ENCODE measurements at places on chromosomes 1 and 21.

GRCh38 chr1:58064166-58064565 lies 482.4 kb downstream of the OMA1 start:
- no peak overlapping the region for H3K4me3 ChIP-seq
- no peak for DNase-seq
- no peak overlapping the region for H3K27ac ChIP-seq
- H3K4me1 ChIP-seq, result no peaks in the 10 kb centered on the region
- H3K27me3 ChIP-seq, result no peaks in the 10 kb centered on the region

- H3K4me1 ChIP-seq, result peaks cover 5% of the 10 kb centered on the region
- H3K4me3 ChIP-seq, result no peak overlapping the region
- no peaks in the 10 kb centered on the region for H3K36me3 ChIP-seq
- no peak overlapping the region for H3K27ac ChIP-seq
Measured at GRCh38 chr1:21115098-21115760, 61.5 kb downstream of the EIF4G3 start.

- H3K36me3 ChIP-seq, result peaks cover 2% of the 10 kb centered on the region
- H3K27me3 ChIP-seq, result no peaks in the 10 kb centered on the region
Measured at GRCh38 chr1:45490121-45490625, 790 bp downstream of the TESK2 start.

DNA sequence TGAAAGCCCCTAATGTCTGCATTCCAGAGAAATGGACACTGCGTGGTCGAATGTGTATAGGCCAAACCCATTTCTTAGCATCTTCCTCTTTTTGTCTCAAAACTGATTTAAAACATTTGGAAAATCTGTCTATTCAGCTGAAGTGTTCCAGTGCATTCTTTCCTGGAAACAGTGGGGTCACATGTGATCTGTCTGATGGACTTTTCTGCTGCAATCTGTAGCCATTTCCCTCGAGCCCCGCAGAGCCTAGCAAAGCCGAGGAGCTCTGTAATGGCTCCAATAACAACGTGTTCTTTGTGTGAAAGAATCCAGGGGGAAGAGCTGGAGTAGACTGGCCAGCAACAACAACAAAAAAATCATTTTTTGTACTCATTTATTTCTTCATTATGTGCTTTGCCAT lies 329.3 kb downstream of the BARHL2 start:
- no peak for DNase-seq
- no peak overlapping the region for H3K27ac ChIP-seq
- H3K36me3 ChIP-seq, result no peaks in the 10 kb centered on the region
- H3K4me3 ChIP-seq, result no peak overlapping the region
- no peaks in the 10 kb centered on the region for H3K4me1 ChIP-seq

DNA sequence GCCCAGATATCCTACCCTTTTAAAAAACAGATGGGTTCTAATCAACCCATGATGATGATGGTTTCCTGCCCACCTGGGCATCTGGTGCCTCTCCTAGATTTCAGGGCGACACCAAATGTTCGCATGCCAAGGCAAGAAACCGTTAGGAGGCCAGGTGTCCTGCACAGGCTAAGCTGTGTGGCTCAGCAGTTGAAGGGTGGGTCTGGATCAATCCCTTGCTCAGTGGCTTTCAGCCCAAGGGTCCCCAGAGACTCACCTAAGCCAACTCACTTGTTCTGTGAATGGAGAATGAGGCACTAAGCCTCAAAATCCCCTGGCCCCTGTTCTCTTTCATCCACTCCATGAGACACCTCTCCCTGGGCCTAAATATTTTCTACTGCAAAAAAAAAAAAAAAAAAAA lies 169.1 kb upstream of the EDN2 start:
- no peak for DNase-seq
- H3K4me3 ChIP-seq, result no peak overlapping the region
- H3K4me1 ChIP-seq, result peaks cover 65% of the 10 kb centered on the region
- peaks cover 3% of the 10 kb centered on the region for H3K36me3 ChIP-seq

GRCh38 chr1:176177764-176178163 lies 29.3 kb downstream of the COP1 start:
- no peaks in the 10 kb centered on the region for H3K27me3 ChIP-seq
- peaks cover 33% of the 10 kb centered on the region for H3K36me3 ChIP-seq
- H3K4me1 ChIP-seq, result peaks cover 40% of the 10 kb centered on the region
- no peak for DNase-seq
